CD4-positive, alpha-beta T cell treated with Interleukin-6 at 100 ng/mL for 8 hours (primary cell): ENCODE measurements at places on chromosomes 5 and 9.

DNA sequence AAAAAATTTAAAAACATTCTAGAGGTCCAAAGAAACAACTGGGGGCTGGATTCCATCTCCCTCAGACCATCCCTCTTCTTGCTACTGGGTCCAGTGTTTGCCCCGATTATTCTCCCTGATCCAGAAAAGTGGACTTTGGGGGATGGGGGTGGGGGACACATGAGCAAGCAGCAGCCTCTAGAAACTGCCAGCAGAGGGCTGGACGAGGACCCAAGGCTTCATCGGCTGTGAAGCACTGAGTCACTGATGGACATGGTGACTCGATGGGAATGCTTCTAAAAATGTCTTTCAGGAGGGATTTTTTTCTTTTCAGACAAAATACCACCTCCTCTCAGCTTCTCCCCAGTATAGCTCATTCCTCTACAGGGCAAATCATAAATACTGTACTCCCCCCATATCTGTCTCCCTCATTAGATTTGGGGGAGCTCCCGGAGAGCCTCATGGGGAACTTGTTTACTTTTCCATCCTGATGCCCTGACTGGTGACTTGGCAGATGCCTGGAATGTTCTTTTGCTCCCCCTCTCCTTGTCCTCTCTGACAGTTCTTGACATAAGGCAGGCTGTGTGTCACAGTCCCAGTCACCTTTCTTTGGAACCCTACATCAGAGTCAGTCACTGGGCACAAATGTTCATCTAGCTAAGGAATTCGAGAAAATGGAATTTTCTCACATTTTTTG, 67.2 kb upstream of the STC2 start:
- DNase-seq = no peak

GRCh38 chr9:23571414-23572104, 254.5 kb downstream of the ELAVL2 start:
- no peak for DNase-seq

GRCh38 chr5:6193310-6193709, 185.0 kb downstream of the MED10 start:
- DNase-seq = no peak

GRCh38 chr5:32410630-32411029, 33.9 kb downstream of the ZFR start:
- no peak for DNase-seq

GRCh38 chr5:180072556-180072955, 997 bp upstream of the RNF130 start:
- DNase-seq = no peak

GRCh38 chr9:137339045-137339907, 37.2 kb upstream of the NRARP start:
- DNase-seq = no peak

- no peak for DNase-seq
Measured at GRCh38 chr9:113409883-113410206, 630 bp downstream of the POLE3 start.

- DNase-seq = no peak
Measured at GRCh38 chr9:92608909-92609445, 61.0 kb downstream of the IPPK start.

- peak; percentile 67 for DNase-seq
Measured at GRCh38 chr9:15211160-15211814, 95.7 kb downstream of the TTC39B start.

- DNase-seq = no peak
Measured at GRCh38 chr9:126438741-126439401, 112.2 kb downstream of the MVB12B start.

DNA sequence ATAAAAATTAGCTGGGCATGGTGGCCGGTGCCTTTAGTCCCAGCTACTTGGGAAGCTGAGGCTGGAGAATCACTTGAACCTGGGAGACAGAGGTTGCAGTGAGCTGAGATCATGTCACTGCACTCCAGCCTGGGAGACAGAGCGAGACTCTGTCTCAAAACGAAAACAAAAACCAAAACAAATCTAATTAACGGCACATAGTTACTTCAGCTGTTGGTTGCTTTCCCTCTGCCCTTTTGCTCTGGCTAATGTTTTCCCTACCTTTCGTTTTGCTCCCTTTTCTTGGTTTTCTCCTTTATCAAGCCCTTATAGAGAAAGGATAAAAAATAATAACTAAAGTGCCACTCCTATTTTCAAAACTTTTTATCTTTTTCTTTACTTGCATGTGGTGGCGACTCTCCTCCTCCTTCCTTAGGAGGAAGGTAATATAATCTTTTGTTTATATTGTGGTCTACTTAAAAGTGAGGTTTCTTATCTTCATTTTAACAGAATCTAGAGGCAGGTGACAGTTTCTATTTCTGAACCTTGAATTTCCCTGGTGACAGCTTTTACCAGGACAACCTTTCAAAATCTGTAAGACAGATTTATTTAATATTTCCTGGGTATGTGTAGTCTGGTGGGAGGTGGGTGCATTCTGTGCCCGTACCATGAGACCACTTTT, 125.4 kb downstream of the ARHGEF28 start:
- DNase-seq = no peak

DNA sequence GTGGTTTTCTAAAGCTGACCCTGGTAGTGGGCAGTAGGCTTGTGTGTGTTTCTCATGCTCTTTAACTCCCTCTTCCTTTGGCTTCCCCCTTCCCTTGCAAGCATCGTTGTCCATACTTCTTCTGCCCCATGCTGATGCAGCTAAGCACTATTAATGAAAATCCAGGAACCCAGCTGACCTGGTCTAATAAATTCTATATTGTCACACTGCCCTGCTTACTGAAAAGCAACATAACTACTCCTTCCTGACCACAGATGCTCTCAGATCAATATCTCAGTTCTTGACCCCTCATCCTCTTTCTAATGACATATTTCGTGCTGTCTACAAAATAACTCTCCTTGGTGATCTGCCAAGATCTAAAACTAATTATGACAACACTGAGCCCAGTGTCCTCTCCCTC, 405.5 kb downstream of the EFNA5 start:
- no peak for DNase-seq

GRCh38 chr9:100492952-100493351, 20.0 kb downstream of the TMEFF1 start:
- no peak for DNase-seq

- DNase-seq = no peak
Measured at GRCh38 chr5:150113047-150113744, 26.8 kb upstream of the CSF1R start.

DNA sequence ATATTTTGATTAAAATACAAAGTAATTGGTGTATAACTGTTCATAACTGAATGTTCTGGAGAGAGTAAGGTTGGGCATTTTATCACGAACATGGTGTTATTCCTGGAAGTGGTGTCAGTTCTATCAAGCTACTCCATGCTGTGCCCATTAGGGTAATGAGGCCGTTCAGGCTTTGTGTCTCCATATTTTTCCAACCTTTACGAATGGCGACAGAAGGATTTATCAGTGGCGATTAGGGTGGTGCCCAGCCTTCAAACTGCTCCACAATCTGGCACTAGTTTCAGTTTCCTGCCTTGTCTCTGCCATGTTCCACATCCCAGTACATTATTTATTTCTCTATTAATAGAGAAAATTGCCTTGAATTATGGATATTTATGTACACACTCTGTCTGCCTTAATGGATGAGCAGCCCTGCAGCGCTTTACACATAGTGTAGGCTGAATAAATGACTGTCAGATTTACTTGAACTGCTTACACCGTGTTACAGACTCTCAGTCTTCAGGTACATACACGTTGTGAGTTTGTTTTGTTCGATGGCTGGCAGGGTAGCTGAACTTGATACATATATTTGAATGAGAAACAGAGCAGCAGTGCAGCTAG, 23.9 kb upstream of the TMC1 start:
- DNase-seq = no peak

GRCh38 chr5:38543074-38543473, 13.4 kb downstream of the LIFR start:
- DNase-seq = no peak
